ENCODE measurements at places on chromosomes 6 and 20.

- DNase-seq, result no peak
Observed at GRCh38 chr6:125196613-125197012, 43.0 kb downstream of the TPD52L1 start.

DNA sequence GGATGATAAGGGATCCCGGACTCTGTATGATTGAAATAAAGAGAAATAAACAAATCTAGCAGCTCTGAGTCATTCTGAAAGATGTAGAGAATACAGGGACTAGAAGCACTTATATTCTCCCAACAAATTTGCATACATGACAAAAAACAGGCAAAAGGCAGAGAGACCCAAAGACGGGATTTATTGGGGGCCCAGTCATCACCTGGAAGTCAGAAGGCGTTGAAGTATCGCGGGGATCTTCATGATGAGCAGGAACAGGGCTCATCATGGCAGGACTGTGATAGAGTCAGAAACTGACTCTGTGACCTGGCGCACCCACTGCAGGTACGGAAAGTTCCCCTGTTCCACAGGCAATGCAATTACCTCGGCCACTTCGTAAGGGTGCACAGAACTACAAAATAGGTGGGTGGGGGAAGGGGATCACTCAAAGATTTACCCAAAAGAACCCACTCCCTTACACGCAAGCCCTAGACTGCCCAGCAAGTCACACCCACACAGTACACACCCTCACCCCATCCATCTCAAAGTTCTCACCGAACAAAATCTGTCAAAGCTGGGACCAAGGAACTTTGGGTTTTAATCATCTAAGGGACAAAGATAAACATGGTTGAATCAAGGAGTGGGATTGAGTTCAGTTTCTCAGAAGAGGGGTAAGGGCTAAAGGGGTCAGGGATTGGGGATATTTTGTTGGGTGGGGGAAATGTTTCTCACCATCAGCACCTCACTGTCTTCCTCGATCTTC lies 1.4 kb downstream of the CUTA start:
- no peak for DNase-seq

DNA sequence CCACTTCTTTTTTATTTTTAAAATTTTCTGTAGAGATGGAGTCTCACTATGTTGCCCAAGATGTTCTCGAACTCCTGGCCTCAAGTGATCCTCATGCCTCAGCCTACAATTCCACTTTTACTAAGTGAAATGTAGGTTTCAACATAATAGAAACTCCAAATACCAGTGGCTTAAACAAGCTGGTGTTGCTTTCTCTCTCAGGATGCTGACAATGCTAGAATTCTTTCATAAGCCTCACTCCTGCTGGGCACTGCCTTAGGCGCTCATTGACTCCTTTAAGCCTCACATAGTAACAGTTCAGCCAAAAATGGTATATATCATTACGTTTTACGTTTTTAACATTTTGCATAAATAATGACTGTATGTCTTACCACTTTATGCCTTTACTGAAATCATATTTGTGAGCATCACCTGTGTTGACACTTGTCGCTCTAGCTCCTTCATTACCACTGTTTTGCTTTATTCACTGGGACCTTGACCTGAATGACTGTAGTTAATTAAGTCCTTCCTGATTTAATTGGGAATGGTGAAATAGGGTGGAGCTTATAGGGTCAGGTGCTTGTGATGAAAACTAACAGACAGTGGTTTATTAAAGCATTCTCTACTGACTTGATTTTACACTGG lies 3.9 kb upstream of the CST9 start:
- DNase-seq, result no peak

- DNase-seq, result no peak
Observed at GRCh38 chr20:21523281-21523868, 9.5 kb upstream of the NKX2-2 start.

GRCh38 chr6:63839485-63839884 lies 203.9 kb downstream of the PHF3 start:
- DNase-seq, result no peak

DNA sequence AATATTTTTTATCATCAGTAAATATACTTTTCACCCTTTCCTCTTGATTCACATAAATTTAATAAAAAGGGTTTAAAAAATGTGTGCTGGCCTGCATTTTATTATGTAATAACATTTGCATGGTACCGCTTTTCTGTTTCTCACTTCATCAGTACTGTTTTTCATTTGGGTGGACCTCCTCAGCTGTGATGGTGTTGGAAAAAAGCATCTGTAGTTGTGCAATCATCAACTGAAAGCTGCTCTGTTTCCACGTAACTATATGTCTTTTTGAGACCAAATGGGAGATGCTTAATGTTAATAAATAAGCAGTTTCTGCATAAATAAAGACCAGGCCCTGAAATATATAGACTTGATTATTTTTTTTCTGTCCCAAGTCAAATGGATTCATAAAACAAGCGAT lies 31.6 kb upstream of the CENPW start:
- no peak for DNase-seq

DNA sequence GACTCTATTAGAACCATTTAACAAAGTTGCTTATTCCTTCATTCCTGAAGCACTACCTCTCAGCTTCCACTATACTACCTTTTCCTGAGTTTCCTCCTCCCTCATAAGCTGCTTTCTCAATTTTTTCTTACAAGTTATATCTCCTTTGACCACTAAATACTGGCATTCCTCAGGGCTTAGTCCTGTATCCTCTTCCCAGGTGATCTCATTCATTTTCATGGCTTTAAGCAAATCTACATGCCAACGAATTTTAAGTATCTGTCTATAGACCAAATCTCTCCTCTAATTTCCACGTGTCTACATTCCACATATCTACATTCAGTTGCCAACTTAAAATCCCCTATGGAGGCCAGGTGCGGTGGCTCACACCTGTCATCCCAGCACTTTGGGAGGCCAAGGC lies 134.7 kb downstream of the BTBD9 start:
- no peak for DNase-seq

GRCh38 chr20:26276554-26277210 lies 580.0 kb upstream of the ZNF337 start:
- no peak for DNase-seq

DNA sequence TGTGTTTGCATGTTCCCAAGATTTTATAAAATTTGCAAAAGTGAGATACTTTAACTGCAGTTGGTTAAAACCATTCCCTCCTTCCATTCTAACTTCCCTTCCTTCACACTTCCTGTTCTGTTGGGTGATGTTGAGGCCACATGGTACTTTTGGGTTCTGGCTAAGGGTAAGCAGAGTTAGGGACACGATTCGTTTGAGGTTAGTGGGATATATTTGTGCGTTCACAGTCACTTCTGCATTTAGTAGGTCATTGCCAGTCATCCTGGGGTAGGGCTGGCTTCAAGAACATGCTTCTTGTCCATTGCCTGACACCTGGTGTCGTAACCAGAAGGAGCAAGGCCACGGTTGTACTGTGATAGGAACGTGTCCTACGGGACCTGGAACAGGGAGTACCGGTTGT lies 340.1 kb downstream of the ZFAND3 start:
- no peak for DNase-seq

DNA sequence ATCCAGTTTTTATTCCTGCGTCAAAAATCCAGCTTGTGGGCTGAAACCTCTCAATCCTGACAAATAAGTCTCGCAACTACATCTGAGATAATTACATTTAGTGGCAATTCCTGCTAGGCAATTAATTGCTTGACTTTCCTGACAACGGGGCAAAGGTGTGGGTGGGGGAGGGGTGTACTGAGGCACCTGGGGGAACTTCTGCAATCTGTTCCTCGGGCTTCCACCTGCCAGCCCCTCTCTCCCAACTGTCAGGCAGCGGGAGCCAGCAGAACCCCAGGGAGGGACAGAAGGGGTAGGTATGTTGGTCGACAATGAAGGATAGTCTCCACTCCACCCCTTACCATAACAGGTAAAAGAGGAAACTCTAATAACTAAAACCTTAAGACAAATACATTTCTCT lies 6.8 kb downstream of the C6orf52 start:
- no peak for DNase-seq

- DNase-seq, result no peak
Observed at GRCh38 chr6:80142586-80142985, 36.1 kb downstream of the BCKDHB start.

DNA sequence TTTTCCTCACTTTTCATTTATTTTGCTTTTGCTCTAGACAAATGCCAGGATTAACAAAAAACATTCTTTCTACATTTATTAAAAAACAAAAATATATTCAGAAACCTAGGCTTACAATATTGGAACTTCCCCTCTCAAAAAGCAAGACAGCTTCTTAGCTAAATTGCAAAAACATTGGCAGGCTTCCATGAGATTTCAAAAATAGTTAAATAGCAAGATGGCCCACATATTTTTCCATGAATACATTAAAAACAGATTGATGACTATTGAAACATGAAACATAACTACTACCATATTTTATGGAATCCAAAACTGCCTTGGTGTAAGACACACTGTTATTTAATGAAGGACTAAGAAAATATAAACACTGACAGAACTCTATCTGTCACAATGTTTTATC lies 92.0 kb downstream of the LY86 start:
- no peak for DNase-seq

DNA sequence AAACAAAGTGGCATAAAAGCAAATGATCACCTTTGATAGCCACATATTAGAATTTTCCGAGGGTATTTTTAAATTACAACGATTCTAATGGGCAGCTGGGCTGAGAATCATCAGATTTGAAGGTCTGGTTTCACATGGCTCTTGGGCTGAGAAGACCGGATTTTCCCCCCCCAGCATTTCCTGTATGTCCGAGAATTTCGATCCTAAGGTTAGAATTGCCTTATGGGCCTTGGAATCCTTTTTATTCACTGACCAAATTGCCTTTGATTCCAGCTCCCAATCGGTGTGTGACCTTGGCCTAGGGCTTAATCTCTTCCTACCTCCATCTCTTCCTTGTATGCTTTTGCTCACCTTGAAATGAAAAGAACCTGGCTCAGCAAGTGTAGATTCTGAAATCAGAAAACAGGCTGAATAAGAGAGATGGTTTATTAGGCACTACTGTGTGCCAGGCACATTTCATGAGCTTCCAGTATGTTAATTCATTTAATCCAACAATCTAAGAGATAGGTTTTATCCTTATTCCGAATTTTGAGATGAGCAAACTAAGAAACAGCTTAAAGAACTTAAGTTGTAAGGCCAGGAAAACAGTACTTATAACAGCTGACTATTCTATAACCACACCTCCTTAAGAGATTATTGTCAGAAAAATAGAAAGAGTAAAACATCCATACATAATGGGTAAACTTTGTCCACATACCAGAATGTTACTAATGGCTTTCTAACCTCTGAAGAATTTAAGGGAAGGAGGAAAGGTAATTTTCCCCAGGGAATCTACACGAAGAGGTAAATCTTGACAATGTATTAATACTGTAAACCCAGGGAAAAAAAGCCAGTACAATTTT lies 39.4 kb downstream of the HFE start:
- DNase-seq, result no peak

DNA sequence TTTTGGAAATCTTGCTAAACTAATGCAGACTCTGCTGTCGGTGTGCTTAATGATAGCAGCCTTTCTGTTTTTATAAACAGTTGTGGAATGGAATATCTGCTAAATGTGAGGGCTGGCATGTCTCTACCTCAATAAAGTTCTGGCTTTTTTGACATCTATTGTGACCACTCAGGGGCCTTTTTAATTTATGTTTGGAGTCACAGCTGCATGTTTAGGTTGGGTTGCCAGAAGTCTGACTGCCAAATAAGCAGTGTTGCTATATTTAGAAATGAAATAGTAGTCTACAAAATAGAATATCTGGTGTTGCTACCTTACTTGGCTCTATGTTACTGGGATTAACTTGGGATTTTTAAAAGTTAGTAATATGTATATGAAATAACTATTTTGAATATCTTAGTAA lies 125.1 kb upstream of the LOC128125822 start:
- no peak for DNase-seq

- no peak for DNase-seq
Observed at GRCh38 chr6:108671790-108672189, 111.1 kb downstream of the FOXO3 start.

GRCh38 chr6:166928644-166929541 lies 27.5 kb downstream of the RNASET2 start:
- no peak for DNase-seq

GRCh38 chr20:63009988-63010769 lies 3.4 kb upstream of the BHLHE23 start:
- peak; percentile 40 for DNase-seq

DNA sequence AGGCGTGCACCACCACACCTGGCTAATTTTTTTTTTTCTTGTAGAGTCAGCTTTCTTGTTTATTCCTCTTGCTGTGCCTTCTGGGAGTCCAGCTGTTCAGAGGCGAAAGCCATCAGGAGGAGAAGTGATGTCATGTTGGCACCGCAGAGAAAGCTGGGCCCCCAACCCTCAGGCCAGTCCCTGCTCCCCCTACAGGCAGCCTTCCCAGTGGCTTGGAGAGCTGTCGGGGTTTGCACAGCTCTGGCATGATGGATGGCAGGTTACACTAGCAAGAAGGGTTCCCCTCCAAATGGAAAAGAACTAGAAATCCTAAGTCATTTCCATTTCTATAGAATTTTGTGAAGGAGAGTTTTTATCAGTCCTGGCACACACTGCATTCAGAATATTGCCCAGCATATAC lies 72.6 kb downstream of the C6orf52 start:
- no peak for DNase-seq

DNA sequence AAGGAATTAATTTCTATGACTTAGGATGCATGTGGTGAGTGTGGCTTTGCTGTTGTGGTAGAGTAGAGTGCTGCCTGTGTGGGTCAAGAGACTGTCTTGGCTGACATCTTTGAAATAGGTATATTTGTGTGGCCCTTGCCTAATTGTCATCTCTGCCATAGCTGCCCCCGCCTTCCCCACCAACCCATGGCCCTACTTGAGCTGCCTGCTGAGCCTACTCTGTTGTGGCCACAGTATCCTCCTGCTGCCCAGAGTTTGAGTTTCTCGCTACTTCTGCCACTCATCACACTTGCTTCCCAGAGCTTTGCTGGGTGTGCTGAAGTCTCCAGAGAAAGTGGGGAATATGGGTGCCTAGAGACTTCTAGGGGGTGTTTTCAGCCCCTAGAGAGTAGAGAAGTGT lies 8.0 kb downstream of the PLCG1 start:
- DNase-seq, result no peak

DNA sequence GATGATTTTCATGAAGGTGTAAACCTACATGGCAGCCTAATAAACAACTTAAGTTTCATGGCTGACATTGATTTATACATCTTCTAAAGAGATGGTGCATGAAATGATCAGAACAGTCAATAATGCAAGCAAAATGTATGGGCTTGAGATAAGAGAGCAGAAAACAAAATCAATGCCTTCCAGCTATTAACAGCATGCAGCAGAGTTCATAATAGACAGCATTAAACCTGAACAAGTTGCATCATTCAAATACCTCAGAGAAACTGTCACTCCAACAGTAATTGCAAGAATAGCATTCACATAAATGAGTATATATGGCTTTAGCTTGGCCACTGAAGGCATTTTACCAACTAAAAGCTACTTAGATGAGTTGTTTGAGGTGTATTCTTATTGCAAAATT lies 319.6 kb upstream of the ARID1B start:
- no peak for DNase-seq

GRCh38 chr6:153032255-153032882 lies 29.9 kb upstream of the MTRF1L start:
- no peak for DNase-seq

- no peak for DNase-seq
Observed at GRCh38 chr6:24844903-24845302, 46.2 kb upstream of the ARMH2 start.

All from stimulated activated CD8-positive, alpha-beta memory T cell treated with anti-CD3 and anti-CD28 coated beads, Interleukin-7, amount 100 ng/mL, for 1 hour (primary cell).